ENCODE measurements at places on chromosomes 3 and 15.

- no peak for DNase-seq
These were observed 6.1 kb upstream of the RPP14 start for GRCh38 chr3:58299839-58300516.

DNA sequence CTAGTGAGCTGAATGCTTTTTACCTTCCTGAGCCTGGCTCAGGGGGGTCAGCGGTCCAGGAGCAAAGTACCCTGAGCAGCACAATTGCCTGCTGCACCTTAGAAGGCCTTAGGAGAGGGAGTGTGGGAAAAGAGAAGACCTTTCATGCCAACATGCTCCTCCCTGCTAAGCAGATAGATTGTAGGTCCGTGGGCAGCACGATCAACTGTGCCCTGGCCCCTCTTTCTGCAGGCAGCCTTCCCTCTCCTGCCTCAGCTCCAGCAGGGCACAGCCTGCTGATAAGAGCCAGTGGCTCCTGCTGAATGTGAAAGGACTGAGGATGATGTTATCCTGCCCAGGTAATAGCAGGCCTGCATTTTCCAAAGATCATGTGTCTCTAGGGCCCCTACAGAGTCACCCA, 4.1 kb downstream of the CORO2B start:
- no peak for DNase-seq

DNA sequence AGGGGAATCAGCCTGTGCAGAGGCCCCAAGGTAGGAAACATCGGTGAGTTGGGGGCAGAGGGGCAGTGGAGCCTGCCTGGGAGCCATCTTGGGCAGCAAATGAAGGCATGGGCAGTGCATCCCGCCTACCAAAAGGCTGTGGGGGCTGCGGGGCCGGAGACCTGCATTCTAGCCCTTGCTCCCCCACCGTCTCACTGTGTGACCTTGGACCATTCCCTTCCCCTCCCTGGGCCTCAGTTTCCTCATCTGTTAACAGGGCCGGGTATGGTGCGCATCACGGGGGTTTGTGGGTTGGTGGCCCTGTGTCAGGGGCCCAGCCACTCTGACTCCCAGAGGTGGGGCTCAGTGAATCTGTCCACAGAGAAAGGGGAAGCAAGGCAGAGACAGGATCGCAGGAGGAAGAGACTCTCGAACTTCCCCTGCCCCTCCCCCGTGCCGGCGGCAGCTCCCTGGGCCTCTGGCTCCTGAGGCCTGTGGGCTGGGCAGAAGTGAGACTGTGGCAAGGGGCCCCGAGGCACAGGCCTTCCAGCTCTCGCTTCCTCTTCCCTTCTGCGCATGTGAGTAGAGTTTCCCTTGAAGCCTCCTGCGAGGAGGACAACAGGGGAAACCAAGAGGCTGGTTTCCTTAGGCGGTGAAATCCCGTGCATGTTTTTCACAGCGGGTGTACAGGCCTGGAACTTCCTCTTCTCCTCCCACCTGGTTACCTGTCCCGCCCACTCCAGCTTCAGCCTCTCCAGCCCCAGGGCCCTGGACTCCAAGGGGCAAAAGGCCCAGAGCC, 42.9 kb downstream of the IDH2 start:
- peak; percentile 74 for DNase-seq

DNA sequence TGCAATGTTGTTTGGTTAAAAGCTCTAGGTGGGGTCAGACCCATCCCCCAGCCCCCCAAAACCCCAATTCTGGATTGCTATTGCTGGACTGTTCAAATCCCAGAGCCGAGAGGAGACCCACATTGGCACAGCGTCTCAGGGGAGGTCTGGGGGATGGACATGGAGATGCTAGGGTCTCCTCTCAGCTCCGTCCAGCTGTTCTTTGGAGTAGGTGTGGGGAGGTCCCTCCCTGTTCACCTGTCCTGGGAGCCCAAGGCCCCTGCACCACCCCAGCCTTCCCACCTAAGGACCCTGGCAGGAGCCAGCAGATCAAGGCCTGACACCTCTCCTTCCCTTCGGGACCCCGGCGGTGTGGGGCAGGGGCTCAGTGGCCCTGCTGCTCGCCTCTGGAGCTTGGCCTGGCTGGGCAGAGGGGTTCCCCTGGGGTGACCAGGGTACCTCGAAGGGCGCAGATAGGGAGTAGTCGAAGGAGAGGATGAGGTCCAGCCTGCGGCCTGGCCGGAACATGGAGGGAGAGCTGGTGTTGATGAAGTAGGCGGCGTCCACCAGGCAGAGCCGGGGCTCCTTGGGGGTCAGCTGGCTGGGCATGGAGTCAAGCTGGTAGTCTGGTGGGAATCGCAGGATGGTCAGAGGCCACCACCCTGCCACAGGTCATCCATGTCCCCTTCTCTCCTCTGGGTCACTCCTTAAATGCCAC, 23.9 kb downstream of the PLA2G4D start:
- no peak for DNase-seq

DNA sequence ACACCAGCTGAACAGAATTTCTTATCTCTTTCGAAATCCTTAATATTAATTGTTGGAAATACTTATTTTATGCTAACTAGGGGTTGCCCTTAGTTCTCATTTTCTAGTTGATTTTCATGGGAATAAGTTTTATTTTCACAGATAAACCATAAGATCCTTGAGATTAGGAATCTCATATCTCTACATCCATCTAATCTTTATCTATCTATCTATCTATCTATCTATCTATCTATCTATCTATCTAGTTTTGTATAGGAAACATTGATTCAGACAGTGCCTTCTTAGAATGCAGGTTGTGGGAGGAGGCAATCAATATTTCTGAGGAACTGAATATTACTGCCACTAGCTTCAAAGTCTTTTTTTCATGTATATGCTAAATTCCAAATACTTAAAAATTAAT, 3.5 kb upstream of the KBTBD8 start:
- no peak for DNase-seq

DNA sequence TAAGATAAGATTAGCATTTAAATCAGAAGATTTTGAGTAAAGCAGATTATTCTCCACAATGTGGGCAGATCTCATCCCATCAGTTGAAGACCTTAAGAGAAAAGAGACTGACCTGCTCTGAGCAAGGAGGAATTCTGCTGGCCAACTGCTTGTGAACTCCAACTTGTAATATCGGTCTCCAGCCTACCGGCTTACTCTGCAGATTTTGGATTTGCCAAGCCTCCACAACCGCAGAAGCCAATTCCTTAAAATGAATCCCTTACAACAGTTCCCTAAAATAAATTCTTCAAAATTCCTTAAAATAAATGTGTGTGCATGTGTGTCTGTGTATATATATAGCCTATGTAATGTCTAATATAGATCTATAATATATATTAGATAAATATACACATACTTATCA, 107.4 kb upstream of the KLF13 start:
- no peak for DNase-seq

- no peak for DNase-seq
These were observed 431.2 kb downstream of the LPP start for GRCh38 chr3:188584958-188585689.

DNA sequence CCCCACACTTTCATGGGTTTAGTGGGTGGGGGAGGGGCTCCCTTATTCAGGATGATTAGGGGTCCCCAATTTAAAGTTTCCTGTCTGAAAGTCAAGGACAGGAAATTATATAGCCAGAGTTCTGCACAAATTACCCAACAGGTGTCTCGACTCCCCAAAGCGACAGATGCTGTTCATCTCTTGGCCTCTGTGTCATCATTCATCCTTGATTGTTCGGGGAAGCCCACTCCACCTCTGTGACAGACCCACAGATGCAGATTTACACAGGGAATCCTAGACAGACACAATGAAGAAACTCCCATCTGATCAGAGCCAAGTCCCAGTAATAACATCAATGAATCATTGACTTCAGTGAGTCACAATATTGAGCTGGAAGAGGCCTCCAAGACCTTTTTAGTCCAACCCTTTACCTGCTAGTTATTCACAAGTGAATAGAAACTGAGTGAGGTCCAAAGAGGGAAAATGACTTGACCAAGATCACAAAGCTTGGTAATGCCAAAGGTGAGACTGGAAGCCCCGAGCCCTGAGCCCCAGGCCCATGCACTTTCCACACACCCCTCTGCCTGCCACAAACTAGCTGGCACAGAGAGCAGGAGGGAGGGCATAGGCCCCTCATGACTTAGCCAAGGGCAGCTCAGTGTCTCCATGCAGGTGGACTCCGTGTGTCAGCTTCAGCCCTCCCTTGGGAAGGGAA, 7.9 kb upstream of the SRP14 start:
- DNase-seq: no peak

- peak; percentile 60 for DNase-seq
These were observed at the start of gene LEKR1 for GRCh38 chr3:156826144-156826895. Gene LEKR1 (plus strand): TSS chr3:156826353. CDS start chr3:156829330, 2,977 bp downstream.

GRCh38 chr3:66344391-66344811, 123.6 kb downstream of the SLC25A26 start:
- no peak for DNase-seq

- no peak for DNase-seq
These were observed 4.5 kb upstream of the SEMA3B start for GRCh38 chr3:50264383-50264963.

GRCh38 chr3:97763586-97764406, 762 bp upstream of the ARL6 start:
- no peak for DNase-seq

- no peak for DNase-seq
These were observed 74.9 kb upstream of the NR2F2 start for GRCh38 chr15:96255599-96255998.

GRCh38 chr15:93466380-93466779, 377.4 kb upstream of the RGMA start:
- DNase-seq: no peak

DNA sequence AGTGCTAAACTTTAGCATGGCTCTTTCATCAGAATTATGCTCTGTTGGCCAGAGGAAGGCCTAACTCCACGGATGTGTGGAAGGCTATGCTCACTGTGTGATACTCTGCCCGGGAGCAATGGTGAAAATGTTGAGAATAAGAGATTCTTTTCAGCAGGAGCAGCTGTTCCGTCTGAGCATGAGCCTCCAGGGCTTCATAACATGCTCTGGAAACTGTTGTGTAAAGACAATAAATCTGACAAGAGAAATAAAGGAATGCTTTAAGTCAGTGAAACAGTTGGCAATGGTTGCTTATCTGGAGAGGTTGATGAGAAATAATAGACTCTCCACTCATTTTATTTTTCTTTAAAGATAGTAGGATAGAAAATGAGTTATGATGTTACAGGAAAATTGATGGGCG, 269.8 kb downstream of the DIPK2A start:
- DNase-seq: no peak

- DNase-seq: no peak
These were observed 1310.2 kb downstream of the SI start for GRCh38 chr3:163768048-163768447.

GRCh38 chr15:98452238-98452637, 196.1 kb upstream of the IGF1R start:
- DNase-seq: no peak

- no peak for DNase-seq
These were observed 114.9 kb downstream of the SV2B start for GRCh38 chr15:91214675-91215590.

DNA sequence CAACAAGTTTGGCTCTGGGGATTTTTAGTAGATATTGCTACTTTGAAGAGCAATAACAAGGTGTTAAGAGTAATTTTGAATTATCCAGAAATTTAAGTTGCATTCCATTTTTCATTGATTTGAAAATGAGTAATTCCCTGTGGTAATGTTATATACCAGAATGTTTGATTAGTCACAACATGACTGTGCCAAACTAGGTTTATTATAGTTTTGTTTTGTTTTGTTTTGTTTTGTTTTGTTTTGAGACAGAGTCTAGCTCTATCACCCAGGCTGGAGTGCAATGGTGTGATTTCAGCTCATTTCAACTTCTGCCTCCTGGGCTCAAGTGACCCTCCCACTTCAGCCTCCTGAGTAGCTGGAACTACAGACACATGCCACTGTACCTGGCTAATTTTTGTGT, 40.7 kb downstream of the CNOT10 start:
- DNase-seq: no peak

DNA sequence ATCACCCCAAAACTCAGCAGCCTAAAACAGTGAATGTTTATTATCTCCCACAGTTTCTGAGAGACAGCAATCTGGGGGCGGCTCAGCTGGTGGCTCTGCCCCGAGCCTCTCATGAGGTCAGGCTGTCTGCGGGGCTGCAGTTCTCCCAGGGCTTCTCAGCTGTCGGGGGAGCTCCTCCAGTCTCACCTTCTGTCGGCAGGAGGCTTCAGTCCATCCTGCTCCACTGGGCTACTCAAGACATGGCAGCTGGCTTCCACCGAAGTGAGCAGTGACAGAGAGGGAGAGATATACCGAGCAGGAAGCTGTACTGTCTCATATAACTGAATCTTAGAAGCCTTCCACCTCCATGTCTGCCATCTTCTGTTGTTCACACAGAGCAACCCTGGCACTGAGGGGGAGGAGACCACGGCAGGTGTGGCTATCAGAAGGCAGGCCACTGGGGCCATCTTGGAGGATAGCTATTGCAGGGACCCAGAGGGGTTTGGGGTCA, 72.8 kb upstream of the ITGA11 start:
- no peak for DNase-seq

GRCh38 chr3:49601358-49602048, 47.2 kb downstream of the BSN start:
- no peak for DNase-seq

DNA sequence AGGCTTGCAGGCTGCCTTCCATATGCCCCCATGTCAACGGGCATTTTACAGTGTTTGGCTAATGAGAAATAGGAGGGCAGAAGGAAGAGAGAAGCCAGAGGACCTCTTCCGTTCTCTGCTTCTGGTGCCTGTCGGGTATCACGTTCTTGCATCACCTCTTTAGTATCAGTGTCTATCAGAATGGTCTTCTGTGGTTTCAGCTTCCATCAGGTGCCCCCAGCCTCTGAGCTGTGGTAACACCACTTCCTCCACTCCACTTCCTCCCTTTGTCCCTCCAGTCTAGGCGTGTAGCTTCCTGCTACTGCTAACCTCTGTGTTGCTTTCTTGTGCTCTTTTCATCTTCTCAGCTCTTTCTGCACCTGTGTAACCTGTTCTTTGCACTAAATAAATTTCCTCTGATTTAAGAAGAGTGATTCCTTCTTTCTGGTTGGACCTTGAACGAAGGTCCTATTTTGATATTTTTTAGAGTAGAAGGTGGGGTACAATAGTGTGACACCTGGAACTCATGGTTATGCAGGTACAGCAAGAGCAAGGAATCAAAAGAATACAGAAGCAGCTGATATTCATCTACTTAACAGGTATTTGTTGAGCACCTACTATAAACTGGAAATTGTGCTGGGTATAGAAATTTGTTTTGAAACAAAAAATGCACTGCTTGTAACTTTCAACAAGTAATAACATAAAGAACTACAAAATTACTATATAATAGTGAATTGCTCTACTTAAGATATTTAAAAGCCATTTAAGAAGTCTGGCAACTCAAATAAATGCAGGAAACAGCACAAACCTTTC, 27.4 kb upstream of the FOXB1 start:
- DNase-seq: no peak

- DNase-seq: no peak
These were observed 2.5 kb downstream of the TMEM266 start for GRCh38 chr15:76062286-76062685.

GRCh38 chr15:101142711-101143110, 109.1 kb downstream of the CHSY1 start:
- DNase-seq: no peak

Measured in stimulated activated CD4-positive, alpha-beta T cell treated with anti-CD3 and anti-CD28 coated beads, Interleukin-2, amount 100 ng/mL, for 48 hours (primary cell).